ENCODE measurements at places on chromosomes 12 and 14.

- no peak for DNase-seq
Observed at GRCh38 chr12:124504273-124505000, 63.0 kb downstream of the NCOR2 start.

DNA sequence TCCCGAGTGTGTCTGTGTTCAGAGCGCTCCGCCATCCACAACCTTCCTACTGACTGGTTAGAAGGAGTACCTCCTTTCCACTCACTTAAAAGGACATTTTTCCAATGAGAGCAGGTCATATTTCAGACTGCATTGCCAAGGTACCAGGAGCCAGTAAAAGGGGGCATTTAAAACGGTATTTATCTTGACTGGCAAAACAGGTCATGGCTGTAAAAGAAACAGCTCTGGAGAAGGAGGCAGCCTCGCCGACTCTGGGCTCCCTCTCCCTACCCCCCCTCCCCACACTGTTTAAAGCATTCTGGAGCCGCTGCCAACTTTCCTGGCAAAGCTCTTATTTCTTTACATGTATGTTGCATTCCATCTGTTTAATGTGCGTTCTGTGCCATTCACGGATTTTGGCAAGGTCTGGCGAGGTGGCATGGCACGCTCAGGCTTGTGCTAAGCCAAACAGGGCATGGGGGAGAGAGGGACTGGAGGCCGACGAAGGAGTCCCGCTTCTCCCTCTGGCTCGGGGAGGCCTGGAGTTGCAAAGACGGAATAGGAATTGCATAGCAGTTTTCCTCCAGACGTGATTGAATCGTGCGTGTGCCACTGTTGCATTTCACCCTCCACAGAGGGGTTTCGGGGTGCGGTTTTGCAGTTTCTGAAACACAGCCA is 41.2 kb upstream of the MED13L start:
- DNase-seq: no peak

DNA sequence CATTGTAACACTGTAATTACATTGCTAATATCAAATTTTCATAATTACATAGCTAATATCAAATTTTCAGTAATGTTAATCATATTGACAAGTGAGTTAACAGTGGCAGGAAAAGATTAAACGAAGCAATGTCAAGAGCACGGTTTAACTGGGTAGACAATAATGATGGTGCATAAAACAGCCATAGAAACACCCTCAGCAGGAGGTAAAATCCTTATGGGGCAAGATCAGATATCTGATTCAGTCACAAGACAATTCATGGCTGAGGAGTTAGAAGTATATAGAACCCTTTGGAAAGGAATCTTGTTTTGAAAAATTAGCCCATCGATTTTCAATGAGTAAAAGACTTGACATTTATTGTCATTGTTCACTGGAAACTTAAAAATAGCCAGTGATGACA is 190.6 kb downstream of the SLC2A13 start:
- no peak for DNase-seq

DNA sequence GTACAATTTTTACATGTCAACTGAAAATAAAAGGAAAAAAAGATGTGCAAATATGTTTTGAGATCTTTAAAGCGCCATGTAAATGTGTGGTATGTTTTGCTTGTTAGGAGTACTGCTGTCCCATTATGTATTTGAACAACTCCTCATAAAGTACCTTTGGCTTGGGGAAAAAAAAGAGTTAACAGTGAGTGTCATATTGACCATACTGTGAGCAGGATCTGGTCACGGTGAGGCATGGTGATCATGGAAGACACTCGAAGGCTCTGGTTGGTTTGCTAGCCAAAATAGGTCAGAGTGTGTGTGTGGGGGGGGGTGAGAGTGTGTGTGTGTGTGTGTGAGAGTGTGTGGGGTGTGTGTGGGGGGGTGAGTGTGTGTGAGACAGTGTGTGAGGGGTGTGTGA is 10.1 kb upstream of the FBXL14 start:
- DNase-seq: no peak

DNA sequence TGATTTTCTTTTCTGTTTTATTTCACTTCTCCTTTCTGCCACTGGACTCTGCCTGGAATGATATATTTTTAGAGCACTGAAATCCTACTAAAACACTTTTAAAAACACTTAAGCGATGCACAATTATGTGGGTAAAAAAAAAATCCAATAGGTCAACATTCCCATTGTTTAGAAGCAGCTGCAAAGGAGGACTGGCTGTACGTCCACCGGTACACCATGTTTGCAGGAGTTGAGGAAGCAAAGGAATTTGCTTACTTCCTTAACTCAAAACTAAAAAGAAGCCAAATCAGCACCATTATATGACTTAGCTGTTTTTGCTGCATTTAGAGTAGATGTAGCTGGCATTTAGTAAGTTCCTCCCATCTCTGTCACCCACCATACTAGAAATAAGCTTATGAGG is 186.8 kb upstream of the TMTC1 start:
- DNase-seq: no peak

DNA sequence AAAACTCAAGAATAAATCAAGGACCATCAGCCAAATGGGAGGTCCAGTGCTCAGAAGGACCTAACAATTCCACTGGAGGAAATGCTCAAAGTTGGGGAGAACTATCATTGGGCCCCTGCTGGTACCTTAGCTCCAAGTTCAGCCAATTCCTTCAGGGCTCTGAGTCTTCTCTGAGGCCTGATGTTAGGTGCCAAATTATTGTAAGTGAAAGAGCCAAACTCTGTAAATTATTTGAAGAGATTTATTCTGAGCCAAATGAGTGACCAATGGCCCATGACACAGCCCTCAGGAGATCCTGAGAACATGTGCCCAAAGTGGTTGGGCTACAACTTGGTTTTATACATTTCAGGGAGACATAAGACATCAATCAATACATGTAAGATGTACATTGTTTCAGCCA is 8.2 kb upstream of the TMEM263 start:
- no peak for DNase-seq
